Heart left ventricle (tissue), 16 donors: ENCODE measurements at places on chromosomes 7 and 10. TPM values are rescaled to one million over a fixed set of nuclear protein-coding genes. Genes with fewer than 3 reads are reported as not detected.

CRTAC1 gene
- total RNA-seq = 1.2 TPM

FIGNL1 gene
- 3.5 TPM for total RNA-seq

FAM20C gene
- total RNA-seq = 23.6 TPM

CCZ1 gene
- 31.7 TPM for total RNA-seq

TFEC gene
- total RNA-seq = 3.2 TPM

PRKAR1B gene
- 19.6 TPM for total RNA-seq

CHN2 gene
- total RNA-seq = 27.3 TPM

LLCFC1 gene
- not detected for total RNA-seq

CTNNA3 gene
- total RNA-seq = 134 TPM

SEMA4G gene
- 1.4 TPM for total RNA-seq

GPER1 gene
- 3.9 TPM for total RNA-seq

NPFFR1 gene
- total RNA-seq = not detected

NAT16 gene
- total RNA-seq = not detected

CFAP46 gene
- total RNA-seq = 0.61 TPM

RAPGEF5 gene
- total RNA-seq = 22.8 TPM

CARD11 gene
- total RNA-seq = not detected

NDUFB2 gene
- total RNA-seq = 1,005 TPM

MMD2 gene
- total RNA-seq = not detected

BTBD16 gene
- not detected for total RNA-seq

SFRP5 gene
- total RNA-seq = 3.1 TPM
